ENCODE measurements at places on chromosomes 4 and X.

GRCh38 chrX:39439906-39440798 lies 638.9 kb downstream of the MID1IP1 start:
- no peak for DNase-seq

DNA sequence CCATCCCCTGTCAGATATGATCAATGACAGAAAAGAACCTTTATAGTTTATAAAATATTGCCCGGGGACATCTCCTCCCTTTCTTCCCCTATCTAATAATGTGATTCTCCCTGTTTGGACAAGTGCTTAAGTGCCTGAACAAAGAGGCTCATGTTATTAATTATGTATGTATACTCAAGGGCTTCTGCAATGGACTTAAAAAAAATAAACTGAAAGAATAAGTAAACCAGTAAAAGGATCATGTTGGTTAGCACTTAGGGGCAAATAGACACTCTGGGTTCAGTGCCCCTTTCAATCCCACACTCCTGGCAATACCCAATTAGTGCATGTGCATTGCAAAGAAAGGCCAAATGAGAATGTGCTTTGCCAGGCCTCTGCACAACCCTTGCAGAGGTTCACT lies 30.7 kb upstream of the RPS6KA6 start:
- no peak for DNase-seq

DNA sequence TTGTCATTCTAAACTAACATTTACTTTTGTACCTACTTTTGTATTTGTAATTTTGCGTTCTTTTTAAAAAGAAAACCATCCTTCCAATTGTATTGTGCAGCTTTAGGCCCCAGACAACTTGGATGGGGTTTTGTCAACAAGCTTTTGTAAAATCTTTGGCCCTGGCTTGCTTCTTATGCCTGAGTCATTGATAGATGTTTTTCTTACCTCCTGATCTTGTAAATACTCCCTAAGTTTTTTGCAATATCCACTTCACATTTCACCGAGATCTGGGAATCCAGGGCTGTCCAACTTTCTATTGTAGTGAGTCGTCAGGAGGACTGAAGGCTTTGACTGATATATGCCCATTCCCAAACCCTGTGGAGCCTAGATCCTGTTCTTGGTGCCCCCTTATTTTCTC lies 126.9 kb upstream of the GUCY1A1 start:
- DNase-seq, result no peak

GRCh38 chr4:188037003-188037713 lies 41.6 kb downstream of the ZFP42 start:
- no peak for DNase-seq

DNA sequence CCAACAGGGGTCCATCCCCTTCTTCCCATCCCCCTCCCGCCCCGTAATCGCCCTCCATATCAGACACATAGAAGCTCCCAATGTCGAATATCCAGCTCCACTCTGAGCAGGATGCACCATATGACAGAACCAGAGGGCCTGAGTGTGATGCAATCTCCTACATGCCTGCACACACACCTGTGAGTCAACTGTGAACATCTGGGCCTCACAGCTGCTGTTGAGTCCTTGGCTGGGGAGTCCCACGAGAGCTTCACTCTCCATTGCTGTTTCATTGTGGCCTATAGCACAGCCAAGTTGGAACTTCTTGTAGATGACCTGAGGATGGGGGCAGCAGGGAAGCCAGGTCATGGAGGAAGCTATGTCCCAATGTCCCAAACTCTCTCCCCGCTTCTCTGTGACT lies 8.2 kb downstream of the SLC38A5 start:
- no peak for DNase-seq

- no peak for DNase-seq
Measured at GRCh38 chrX:149846789-149847188, 34.2 kb upstream of the MAGEA8 start.

- no peak for DNase-seq
Measured at GRCh38 chr4:52714597-52715254, 36.5 kb downstream of the ERVMER34-1 start.

DNA sequence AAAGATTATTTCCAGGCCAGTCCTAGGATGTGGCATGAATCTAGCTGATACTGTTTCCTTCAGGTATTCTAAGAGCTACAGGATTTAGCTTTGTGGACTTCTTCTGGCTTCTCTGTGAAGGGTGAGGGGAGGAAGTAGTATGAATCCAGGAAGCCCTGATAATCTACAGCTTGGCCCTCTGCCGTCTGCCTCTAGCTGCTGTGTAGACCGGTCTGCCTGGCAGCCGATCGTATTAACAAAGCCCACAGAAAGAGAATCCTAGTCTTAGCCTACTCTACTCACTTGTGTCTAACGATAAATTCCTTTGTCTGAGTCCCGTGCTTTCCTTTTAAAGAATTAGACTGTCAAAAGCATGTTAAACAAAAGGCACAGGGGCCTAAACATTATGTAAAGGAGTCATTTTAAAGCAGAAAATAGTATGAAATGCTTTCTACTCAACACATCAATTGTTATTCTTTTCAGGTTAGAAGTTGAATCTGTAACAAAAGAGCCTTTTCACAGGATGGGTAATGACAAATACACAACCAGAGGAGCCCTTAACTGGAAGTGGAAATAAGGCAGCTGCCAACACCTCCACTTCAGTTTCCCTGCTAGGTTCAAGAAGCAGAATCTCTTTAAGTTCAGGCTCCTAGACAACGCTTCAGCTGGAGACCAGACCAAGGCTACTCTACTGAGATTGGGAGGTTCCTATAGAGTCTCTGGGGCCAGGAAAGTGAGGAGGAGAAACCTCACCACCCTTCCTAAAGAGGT lies 48.9 kb upstream of the UCP1 start:
- DNase-seq, result no peak

DNA sequence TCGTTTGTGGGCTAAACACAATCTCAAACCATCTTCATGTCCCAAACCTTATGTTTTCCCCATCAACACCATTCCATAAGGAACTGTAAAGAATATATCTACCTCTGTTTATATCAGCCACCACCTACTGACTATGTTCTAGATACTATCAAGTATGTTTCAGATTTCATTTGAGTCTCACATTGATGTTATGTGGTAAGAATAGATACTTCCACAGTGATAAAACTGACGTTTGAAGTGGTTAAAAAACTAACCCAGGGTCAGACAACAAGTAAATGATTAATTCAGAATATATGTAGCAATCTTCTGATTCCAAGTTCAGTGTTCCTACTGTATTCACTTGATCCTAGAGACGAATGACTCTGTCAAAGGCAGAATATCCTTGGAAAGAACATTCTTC lies 156.8 kb upstream of the RASGEF1B start:
- no peak for DNase-seq

DNA sequence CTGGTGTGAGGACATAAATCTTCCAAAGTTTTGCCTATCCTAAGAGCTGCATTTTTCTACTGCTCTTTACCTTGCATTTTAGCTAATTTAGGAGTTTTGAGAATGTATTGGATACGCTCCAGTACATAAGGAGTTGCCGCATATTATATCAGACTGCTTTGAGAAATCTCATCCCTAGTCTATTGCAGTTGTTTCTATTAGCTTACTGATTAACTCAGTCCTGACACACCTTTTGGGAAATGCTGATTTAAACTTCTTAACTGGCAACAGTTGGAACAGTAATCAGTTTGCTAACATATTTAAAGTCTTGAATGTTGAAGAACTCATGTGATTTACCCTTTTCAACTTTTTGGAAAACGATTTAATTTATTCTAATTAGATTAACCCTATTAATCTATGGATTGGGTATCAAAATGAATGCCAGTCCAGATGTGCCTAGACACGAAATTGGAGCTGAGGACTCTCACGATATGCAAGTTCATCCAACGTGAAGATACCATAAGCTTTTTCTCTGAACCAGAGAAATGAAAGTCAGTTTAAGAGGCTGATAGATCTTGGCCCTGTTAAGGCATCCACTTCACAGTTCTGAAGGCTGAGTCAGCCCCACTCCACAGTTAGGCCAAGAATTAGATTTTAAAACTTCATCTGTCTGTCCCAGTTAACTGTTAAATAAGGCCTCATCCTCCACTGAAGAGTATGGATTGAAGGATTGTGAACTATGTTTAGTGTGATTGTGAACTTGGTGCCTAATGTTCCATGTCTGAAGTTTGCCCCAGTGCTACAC lies 90.0 kb downstream of the MAOA start:
- DNase-seq, result no peak

DNA sequence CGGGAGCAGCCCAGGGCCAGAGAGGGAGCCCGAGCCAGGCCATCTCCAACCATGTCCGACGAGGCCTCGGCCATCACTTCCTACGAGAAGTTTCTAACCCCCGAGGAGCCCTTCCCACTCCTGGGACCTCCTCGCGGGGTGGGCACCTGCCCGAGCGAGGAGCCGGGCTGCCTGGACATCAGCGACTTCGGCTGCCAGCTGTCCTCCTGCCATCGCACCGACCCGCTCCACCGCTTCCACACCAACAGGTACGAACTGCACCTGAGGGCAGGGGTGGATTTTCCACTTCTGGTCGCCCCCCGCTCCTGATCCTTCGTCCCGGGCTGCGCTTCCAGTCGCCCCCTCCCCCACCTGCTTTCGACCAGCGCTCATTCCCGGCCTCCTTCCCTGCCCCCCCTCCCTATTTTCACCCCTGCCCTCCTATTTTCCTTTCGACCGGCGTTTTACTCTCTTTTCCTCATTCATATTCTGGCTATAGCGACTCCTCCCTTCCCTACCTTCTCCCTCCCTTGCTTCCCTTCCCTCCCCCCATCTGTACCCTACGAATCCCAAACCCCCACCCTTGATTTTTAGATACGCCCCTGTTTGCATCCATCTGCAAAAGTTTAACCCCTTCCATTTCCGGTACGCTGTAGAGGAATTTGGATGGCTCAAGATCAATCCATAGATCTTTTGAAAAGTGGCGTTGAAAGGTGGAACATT lies 633 bp downstream of the FAM199X start:
- no peak for DNase-seq

GRCh38 chr4:100593935-100594334 lies 76.1 kb upstream of the EMCN start:
- no peak for DNase-seq

GRCh38 chr4:125836597-125837195 lies 521.9 kb downstream of the FAT4 start:
- DNase-seq, result no peak

- no peak for DNase-seq
Measured at GRCh38 chrX:135973025-135973547, 702 bp downstream of the MMGT1 start.

DNA sequence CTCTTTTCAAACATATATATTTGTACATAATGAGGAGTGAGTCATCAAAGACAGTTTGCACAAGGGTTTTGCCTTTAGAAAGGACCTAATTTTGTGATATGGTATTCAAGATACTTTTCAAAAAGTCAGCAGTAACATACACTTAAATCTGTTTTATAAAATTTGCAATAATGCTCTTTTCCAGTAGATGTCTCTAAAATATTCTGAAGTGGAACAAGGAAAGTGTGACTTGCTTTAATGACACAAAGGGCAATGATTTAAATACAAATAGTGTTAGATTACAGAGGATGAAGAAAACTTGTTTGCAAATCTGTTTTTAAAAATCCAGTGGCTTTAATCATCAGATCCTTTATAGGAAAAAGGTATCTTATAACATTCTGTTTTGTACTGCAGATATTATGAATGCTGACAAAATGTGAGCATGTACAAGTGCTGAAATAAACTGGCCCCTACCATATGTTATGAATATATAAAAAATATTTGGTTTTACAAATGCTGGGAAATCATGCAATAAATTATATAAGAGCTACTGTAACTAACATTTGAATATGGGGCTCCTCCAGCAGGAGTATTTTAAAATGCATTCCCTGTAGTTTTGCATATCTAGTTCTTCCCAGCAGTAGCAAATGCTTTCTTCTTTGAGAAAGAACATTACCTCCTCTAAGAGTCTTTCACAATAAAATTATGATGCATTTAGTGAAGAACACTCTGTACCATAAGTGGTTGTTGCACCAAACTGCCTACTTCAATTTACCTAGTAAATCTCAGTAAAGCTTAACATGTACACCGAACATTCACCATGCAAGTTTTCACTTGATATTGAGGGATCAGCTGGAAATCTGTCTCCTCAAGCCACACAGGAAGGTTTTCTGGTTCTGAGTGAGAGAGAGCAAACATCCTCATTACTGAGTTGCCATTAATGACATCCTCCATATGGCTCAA lies 20.2 kb downstream of the MMRN1 start:
- DNase-seq, result peak; percentile 30

DNA sequence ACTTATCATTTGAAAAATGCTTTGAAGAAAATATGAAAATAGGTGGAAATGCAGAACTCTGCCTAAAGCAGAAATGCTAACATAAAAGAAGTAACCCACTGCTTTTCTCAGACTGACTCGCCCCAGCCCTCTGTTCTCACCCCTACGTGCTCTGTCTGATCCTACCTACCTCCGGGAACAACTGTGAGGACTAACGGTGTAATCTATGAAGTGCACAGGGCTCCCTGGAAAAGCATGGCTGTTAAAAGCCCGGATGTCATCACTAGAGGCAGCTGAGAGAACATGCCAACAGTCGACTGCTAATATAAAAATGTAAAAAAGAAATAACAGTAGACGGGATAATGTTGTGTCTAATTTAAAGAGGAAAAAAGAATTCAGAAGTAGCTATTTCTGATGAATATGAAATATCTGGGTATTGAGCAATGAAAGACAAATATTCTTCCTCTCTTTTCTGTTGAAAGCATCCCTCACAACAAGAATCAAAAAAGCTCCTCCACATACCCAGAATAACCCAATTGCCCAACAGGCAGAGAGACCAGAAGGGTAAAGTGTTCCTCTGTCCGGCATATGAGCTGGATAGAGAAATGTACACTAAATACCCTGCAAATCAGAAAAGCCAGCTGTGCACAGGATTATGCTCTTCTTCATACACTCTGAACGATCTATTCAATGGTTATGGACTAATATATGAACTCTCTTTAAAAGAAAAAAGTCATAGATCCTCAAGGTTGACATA lies 130.7 kb downstream of the TSPAN5 start:
- no peak for DNase-seq

GRCh38 chrX:80388206-80388605 lies 32.0 kb upstream of the TENT5D start:
- no peak for DNase-seq

DNA sequence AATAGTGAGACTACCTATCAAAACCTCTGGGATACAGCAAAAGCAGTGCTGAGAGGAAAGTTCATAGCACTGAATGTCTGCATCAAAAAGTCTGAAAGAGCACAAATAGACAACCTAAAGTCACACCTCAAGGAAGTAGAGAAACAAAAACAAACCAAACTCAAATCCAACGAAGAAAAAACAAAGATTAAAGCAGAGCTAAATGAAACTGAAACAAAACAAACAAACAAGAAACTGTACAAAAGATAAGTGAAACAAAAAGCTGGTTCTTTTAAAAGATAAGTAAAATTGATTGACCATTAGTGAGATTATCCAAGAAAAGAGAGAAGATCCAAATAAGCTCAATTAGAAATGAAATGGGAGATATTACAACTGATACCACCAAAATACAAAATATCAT lies 378.3 kb upstream of the NDST4 start:
- no peak for DNase-seq

DNA sequence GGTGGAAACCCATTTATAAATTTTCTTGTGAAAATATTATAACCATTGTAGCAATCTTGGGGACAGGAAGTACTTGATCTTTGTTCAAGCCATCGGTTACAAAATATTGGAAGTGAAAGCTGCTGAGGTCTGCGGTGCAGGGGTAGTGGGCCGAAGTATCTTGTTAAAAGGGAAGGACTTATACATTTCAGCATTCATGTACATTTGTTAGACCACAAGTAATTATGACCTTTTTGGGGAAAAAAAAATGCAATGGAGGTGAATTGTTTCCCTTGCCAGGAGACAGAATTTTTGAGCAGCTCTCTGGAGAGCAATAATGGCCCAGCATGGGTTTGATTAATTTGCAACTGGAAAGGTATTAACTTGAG lies 121.3 kb downstream of the EGF start:
- no peak for DNase-seq
